8988T (cell line): ENCODE measurements at places on chromosomes 11 and 22.
A peak's percentile ranks its signal among the peaks of the same experiment; 100 is the strongest.

DNA sequence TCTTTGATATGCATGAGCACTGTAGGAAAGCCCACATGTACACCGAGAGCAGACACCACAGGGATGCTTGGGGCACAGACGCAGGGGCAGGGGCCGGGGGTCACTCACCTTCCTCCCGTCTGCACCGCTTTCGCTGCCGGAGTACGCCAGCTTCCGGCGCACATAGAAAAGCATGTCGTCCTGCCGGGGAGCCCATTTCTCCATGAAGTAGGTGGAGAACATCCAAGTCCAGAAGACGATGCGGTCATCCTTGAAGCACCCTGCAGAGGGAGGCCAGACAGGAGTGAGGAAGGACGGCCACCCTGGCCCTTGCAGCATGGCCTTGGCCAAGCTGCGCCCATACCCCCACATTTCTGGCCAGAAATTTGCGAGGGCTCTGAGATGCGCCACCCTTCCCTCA is 28.8 kb downstream of the KIAA0930 start:
- no peak for DNase-seq

DNA sequence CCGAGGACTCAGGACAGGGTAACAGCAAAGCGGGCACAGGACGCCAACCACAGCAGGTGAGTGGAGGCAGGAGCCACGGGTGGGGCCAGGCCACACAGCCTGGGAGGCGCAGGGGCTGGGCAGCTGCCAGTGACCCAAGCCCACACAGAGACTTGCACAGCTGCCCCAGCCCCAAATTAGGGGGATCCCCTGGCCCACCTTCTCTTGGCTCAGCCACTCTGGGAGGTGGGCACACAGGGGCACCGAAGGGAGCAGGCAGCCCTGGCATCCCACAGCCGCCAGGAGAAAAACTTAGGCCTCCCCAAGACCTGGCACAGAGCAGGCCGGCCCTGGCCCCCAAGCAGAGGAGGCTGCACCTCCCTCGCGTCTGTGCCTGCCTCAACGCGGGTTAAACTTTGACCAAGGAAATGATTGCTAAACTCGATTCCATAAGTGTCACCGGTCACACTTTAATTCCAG is at the start of gene SLC22A12:
SLC22A12 (plus strand) TSS at position 458 of the 459 bp plus-strand sequence. CDS start 337 bp downstream, outside the sequence.
- no peak for DNase-seq

DNA sequence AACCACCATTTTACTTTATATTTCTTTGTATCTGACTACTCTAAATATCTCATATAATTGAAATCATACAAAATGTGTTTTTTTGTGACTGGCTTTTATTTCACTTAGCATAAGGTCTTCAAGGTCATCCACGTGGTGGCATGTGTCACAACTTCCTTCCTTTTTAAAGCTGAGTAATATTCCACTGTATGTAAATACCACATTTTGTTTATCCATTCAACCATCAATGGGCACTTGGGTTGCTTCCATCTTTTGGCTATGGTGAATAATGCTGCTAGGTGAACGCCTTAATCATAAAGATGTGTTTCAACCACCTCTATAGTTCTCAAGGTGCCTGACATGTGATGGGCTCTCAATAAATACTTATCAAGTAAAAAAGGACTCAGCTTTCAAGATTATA is 15.5 kb downstream of the RAB30 start:
- DNase-seq = no peak

GRCh38 chr22:46801331-46801811 is 38.9 kb downstream of the TBC1D22A start:
- no peak for DNase-seq

DNA sequence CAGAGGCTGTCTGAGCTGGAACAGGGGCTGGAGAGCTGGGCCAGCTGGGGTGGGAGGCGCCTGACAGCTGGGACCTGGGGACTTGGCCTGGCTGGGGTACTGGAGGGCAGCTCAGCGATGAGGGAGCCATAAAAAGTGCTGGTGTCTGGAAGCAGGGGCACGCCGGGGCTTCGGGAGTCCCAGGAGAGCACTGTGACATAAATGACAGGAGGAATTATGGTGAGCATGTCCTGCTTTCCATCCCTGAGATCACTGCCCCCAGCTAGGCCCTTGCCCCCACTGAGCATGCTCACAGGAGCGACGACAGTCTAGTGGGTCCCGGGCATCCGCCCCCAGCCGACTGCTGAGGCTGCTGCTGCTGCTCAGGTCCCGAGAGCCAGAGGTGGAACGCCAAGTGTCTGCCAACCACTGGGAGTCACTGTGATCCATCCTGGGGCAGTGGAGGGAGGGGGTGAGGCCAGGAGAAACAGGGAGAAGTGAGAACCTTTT is 6.2 kb downstream of the ROBO4 start:
- DNase-seq = peak; percentile 35
